ENCODE measurements at places on chromosomes 12 and 14. TPM values are rescaled to one million over a fixed set of nuclear protein-coding genes. Genes with fewer than 3 reads are reported as not detected.

GRCh38 chr12:12443431-12443878 is 86.6 kb downstream of the BORCS5 start:
- no peak for DNase-seq

DNA sequence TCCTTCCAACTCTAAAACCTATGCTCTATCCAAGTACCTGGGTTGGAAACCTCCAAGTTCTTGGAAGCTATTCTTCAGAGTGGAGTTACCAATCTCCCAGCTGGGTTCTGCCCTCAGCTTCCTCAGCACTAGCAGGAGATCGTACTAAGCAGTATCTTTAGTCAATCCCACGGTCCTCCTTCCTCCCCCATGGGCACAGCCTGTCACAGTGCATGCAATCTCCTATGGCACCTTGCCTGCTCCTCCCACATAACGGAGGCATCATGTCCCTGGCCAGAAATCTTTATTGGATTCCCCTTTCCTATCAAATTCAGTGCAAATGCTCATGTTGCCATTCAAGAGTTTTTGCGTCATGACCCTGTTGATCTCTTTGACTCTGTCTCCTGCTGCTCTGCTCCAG is 5.4 kb upstream of the LPAR5 start:
- peak; percentile 11 for DNase-seq

- DNase-seq, result no peak
Observed at GRCh38 chr12:98060411-98060810, 455.0 kb upstream of the TMPO start.

GRCh38 chr14:77094672-77095284 is 3.3 kb upstream of the CIPC start:
- peak; percentile 46 for DNase-seq

GRCh38 chr12:11732023-11732422 is 82.5 kb downstream of the ETV6 start:
- DNase-seq, result no peak

GRCh38 chr12:1566449-1567135 is 27.8 kb downstream of the FBXL14 start:
- no peak for DNase-seq

GRCh38 chr14:49692193-49692757 is 645 bp upstream of the KLHDC1 start:
- DNase-seq, result no peak

DNA sequence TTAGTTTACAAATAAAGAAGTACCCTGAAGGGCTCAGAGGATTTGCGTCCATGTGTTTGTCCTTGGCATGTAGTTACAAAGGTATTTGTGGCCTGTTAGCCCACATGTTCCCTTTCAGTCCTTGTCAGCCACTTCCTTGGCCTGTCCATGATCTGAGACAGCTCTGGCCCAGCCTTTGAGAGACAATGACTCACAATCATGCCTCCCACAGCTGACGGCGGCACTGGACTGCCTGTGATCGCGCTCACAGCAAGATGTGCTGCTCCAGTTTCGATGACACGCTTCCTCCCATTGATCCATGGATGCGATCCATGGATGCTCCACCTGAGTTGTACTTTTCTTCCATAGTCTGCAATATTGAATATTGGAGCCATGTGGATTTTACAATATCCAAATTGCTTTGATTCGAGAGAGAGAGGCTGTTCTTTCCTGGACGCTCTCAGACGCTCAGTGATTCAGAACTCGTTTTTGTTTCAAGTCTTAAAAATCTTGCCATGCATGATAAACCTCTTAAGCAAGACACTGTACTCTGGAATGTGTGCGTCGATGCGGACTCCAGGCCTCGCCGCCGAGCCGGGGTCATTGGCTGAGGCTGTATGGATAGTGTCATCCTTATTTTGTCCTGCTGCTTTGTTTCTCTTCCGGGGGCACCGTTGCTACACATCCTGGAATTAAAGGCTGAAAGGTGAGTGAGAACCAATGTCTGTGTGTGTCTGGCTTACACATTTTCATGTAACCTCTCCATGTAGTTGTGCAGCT is 220.1 kb downstream of the GLT1D1 start:
- DNase-seq, result peak; percentile 21

DNA sequence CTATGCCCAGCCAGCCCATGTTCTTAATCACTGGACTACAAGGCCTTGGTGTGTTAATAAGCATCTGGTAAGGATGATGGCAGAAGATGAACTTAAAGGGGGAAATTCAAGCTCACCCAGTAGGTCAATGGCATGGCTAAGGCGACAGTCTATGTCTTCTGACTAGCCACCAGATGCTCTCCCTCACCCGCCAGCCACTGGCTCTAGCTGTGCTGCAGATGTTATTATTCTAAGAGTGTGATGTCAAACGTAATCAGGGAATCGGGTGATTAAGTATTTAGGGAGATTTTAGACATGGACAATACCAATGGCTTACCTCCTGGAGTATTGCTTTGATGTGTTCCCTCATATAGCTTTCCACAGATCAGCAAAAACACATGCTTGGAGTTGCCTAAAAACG is 39.2 kb upstream of the MAX start:
- DNase-seq, result no peak

DNA sequence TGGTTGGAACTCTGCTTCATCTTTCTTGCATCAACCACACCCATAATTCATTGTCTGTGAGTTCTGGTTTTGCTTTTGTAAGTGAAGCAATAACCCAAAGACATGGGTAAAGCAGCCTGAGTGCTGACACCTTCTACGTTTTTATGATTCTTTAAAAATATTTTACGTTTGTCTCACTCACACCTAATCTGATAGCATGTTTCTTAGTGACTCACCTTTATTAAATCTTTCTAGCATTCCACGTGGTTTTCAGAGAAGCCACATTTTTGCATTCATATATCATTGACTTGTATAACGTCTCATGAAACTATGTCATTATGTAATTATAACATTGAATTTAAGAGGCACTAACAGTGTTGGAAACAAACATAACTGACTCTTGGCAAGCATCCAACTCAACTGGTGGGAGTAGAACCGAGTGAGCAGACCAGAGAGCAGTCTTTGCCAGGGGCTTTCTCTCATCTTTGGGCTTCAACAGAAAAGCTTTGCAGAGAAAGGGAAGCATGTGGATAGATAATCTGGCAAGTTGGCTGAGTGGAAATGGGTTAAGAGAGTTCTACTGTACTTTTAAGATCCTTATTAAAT is 118.8 kb downstream of the TPH2 start:
- no peak for DNase-seq

DNA sequence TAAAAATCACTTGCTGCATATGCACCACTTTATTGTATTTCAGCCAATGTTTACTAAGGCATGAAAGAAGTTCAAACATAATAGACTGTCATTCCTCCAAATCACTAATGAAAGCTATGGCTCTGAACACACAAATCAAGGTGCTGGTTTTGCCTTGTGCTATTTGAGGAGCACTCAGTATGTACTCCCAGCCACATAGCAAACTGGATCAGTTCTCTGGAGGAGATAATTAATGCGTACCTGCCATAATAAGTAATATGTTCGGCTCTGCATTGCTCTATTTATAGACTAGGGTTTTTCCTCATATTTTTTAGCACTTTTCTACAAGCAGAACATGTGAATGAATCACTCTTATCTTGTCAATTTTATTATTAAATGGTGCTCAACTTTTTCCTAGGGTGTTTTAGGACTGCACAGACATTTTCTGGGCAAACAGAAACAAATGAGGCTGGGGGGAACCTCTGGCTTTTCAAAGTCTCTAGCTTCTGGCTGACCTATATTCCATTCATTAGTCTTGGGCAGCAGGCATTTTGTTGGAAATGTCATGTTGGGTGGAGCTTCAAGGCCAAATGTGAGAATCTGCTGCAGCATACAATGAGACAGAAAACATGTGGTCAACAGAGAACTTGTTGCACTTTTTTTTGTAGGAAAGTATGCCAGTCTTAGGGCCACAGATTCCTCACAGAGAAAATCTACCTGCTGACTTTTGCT is 88.4 kb downstream of the GRIP1 start:
- DNase-seq, result no peak

Gene NRIP2
- total RNA-seq, result 0.62 TPM

Gene APOF
- not detected for total RNA-seq

Gene SPIC
- 0.16 TPM for total RNA-seq

DNA sequence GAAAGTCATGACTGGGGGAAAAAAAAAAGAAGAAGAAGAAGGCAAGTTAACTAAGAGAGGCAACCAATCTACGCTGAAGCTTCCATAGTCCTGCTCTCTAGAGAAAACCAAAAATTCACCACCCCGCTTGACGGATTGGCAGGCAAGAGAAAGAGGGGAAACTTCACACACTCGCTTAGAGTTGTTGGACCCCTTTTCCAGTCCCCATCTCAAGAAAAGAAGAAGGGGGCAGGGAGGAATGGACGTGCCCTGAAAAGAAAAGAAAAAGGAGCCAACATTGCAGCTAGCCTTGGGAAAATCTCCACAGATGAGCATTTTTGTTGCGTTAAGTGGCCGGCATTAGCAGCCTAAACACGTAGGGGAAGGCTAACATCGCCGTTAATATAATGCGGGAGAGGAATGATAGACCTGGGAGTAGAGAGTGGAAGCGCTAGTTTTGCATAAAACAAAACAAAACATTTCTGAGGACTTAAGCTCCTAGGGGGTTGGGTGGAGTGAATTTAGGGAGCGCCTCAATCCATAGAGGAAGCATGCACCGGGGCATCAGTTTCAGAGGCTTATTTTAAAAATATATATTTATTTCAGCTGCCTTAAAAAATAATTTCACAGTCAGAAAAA is 11.3 kb upstream of the FOXG1 start:
- no peak for DNase-seq

DNA sequence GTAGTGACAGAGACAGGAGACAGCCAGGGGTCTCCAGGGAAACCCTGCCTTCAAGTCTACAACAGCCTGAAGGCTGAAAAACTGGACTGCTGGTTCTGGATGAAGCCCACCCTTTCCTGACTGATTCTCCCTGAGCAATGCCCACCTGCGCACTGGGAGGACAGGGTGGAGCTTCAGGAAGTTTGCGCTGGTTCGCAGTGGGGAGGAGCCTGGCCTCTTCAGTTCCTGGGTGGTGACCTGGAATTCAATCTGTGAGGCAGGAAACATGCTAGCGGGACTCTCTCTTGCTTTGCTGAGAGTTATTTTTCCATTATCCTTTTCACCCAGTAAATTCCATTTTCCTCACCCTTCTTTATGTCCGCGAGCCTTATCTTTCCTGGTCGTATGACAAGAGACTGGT is 600.8 kb downstream of the TRHDE start:
- DNase-seq, result no peak

DNA sequence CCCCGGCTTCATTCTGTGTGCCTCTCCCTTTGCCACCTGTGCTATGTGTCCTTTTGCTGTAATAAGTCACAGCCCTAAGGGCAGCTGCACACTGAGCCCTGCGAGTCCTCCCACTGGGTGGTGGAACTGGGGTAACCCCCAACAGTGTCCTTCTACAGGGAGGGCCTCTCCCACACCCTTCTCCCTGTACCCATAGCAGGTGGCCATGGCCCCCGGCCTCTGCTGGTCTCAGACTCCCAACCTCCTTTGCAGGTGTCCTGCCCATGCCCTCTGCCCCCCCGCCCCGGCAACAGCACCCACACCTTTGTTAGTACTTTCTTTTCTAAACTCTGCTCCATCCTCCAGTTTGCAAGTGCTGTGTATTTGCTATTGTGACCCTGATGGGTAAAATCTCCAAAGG is 171.8 kb downstream of the PIWIL1 start:
- DNase-seq, result no peak

DNA sequence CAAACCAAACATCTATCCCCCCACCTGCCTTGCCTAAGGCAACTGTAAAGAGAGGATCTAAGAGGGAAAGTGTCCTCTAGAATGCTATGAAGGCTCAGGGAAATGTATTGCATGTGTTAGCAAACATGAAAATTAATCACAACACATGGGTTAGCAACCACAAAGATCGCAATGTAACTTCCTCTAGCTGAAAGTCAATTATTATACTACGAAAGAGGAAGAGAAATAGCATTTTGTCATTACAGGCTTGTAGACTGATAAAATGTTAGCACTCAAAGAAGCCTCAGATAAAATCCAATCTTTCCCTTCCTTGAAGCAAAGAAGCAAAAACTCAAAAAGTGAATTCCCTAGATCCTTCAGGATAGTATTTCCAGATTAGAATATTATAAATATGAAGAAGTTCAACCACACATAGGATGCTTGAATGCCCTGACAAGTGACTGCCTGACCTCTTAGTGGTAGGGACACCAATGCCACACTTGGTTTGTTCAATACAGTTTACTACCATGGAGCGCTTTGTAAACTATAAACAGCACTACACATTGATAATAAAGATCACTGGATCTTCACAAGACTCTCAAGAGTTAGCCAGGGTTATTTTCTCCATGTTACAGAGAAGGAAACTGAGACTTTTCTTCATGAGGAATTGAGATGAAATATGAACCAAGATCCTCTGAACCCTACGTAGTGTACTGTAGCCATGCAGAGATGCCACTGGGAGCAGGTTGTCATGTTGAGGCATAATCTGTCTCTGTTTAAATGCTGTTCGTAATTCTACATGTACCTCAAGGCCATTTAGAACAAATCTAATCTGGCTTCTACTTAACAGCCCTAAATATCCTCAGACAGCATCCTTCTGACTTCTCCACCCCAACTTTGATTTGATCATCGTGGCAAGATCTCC is 100.7 kb downstream of the ITPR2 start:
- no peak for DNase-seq

DNA sequence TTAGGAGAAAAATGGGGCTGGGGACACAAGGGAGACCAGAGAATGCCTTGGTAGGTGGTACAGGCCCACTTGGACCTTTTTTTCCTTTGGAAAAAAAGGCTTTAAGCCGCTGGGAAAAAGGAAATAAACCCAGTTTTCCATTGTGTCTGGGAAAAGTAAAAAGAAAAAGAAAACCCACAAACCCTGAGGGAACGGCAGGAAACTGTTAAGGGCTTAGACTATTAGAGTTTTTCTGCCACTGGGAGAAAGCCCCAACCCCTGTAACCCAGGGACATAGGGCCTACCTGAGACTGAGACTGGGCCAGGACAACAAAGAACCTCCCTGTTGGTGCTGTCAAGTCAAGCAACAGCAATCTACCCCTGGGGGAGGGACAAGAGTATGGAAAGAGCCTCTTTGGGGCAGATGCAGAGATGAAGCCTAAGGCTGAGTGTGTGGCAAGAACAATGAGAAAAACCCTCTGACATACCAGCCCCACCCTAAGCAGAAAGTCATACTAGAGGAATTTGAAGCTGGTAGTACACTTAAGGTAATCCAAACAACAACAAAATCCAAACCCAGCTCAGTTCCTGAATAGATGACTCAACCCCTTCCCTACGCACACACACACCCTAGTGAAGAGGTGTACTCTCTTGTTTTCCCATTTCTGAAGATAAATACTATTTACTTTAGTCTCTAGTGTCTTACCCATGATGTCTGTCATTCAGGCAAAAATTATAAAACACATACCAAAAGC is 22.8 kb downstream of the ATF1 start:
- no peak for DNase-seq

Gene DNAL1
- total RNA-seq, result 30.6 TPM

- no peak for DNase-seq
Observed at GRCh38 chr14:105470350-105471296, 4.0 kb upstream of the CRIP2 start.

- DNase-seq, result no peak
Observed at GRCh38 chr12:54197431-54197909, 8.7 kb upstream of the SMUG1 start.

- DNase-seq, result no peak
Observed at GRCh38 chr12:112803620-112804282, 12.2 kb downstream of the RPH3A start.

Gene UBC
- 1,477 TPM for total RNA-seq

- no peak for DNase-seq
Observed at GRCh38 chr12:123062681-123063486, 82.4 kb downstream of the ARL6IP4 start.
